Activated CD8-positive, alpha-beta T cell treated with anti-CD3 and anti-CD28 coated beads for 36 hours (primary cell): ENCODE measurements at places on chromosomes 3 and 15.

- DNase-seq = no peak
These were observed 173.6 kb downstream of the KLHL25 start for GRCh38 chr15:85621094-85621493.

- no peak for DNase-seq
These were observed 4.1 kb downstream of the VGLL3 start for GRCh38 chr3:86986671-86987420.

GRCh38 chr3:71214797-71215196, 368.7 kb downstream of the FOXP1 start:
- no peak for DNase-seq

- DNase-seq = no peak
These were observed 29.5 kb downstream of the PDE8A start for GRCh38 chr15:85011160-85011571.

DNA sequence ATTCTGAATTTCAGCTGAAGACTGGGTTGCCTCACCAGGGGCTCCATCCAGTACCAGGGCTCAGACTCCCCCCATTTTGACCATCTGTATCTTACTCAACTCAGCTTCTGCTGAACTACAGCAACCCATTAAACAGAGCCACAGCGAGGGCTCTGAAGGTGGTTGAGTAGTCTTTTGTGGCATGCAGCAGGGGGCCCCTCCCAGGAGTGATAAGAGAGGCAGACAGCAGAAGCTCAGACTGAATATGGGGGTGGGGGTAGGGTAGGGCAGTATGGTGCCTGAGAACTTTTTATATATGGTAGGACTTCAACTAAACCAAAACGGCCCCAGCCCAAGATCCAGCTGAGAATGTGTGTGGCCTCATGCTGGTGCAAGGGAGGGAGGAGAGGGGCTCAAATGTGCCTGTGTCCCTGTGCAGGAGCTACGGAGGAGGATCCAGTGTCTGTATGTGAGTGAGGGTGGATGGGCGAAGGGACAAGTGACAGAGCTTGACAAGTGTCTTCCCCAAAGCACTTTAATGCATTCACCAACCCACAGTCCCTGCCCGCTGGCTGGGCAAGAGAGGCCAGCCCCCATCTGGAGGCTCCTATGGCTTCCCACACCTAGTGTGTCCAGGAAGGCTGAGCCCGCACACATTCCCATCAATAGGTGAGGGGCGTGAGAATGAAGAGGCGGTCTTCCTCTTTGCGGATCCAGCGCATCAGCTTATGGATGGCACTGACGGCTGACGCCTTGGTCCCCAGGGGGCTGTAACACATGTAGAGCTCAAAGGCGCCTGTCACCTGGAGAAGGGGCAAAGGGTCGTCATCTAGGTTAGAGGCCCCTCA, 4.9 kb upstream of the MST1R start:
- DNase-seq = no peak

DNA sequence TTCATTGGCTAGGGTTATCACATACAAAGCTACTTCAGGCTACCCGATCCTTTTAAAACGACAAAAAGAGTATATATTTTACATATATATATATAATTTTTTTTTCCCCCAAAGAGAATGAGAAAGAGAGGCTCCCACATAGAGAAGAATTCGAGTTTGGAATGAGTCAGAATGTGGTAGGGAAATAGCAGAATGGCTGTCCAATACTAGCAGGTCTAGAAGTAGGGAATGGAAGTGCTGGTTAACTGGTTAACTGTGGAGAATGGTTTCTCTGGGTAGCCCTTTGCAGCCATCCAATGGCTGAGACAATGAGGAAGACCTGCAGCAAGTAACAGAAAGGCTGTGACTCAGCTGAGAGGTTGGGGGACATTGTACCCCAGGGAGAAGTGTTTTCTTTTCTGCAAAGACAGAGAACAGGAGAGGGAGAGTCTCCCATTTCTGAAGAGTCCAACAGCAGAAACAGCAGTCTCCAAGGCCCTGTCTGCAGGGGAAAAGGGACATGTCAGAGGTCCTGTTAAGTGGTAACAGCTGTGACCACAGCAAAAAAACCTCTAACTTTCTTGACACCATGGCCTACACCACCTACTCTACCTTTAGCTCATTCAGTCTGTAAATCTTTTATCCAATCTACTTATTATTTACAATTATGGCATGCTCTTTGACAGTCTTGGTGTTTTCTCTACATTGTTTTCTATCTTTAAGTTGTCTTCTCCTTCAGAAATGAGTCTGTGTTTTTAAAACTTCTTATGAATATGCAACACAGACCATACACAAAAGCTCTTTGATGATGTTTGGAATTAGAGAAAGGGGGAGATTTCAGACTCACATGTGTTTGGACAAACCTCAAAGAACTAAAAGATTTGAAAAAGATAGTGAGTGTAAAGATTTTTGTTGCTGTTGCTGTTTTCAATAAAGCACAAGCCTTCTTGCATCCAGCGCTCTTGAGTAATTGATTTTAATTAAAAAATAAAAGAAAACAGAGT, 116.1 kb upstream of the SLC7A14 start:
- DNase-seq = no peak

DNA sequence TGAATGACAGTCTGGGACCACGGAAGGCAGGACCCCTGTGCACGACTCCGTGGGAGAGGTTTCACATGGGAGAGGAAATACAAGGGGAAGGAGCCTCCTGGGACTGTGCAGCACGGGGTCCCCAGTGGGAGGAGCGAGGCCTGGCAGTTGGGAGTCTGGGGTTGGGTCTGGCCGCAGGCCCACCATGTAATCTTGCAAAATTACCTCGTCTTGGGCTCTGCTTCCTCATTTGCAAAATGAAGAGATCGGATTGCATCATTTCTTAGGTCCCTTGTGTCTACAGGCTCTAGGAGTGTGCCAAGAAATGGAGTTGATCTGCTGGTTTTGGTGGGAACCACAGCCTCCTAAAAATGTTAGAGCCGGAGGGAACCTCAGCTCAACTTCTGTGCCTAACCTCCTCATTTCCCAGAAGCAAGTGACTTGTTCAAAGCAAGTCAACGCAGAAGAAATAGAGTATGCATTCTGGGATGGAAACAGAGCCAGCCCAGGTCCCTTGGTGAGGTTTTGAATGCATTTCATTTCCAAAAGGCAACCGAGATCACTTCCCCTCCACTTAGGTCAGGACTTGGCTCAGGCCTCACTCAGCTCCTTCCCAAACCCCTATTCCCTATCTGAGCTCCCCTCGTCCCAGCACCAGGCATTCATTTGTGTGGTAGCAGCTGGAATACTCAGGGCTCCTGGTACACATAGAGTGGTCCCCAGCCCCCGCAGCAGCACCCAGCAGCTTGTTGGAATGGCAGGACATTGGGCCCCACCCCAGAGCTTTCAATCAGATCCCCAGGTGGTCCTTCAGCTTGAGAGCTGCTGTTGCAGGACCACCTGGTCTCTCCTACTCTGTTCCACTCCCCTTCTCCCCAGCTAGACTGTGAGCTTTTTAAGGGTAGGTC, 267.7 kb downstream of the XXYLT1 start:
- no peak for DNase-seq

DNA sequence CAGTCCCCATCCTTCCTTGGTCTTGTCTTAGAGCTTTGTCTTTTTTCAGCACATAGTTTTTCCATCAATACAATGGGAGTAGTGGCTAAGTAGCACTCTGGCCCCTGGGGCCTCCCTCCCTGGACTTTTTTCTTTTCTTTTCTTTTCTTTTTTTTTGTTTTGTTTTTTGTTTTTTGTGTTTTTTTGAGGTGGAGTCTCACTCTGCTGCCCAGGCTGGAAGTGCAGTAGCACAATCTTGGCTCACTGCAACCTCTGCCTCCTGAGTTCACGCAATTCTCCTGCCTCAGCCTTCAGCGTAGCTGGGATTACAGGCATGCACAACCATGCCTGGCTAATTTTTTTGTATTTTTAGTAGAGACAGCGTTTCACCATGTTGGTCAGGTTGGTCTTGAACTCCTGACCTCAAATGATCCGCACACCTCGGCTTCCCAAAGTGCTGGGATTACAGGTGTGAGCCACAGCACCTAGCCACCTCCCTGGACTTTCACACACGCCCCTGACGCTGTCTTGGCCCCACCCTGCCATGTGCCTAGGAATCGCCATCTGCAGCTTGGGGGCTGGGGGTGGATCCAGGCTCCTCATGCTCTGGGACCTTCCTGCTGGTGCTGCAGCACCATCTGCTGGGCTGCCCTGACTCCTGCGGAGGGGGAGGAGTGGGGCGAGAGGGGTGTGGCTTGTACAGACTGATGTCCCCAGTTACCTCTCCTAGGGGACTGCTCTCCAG, 2.8 kb downstream of the C15orf39 start:
- DNase-seq = peak; percentile 94

DNA sequence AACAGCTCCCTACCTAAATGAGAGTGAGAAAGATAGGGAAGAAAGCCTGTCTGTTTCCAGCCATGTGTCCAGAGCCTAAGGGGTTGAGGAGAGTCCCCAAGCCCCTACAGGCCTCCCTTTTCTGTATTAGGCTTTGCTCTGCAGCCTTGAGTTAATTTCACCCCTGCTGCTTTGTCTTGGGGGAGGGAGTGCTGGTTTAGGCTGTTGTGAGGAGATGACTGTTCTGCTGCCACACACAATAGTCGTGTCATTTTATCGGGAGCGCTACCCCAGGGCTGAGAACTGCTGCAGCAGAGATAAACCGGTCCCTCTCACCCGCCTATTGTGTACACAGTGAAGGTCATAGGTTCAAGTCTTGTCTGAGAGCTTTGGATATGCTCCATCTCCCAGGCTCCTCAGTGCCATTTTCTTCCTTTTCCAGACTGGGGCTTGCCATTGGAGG, 1.4 kb downstream of the ZNF609 start:
- DNase-seq = peak; percentile 54

DNA sequence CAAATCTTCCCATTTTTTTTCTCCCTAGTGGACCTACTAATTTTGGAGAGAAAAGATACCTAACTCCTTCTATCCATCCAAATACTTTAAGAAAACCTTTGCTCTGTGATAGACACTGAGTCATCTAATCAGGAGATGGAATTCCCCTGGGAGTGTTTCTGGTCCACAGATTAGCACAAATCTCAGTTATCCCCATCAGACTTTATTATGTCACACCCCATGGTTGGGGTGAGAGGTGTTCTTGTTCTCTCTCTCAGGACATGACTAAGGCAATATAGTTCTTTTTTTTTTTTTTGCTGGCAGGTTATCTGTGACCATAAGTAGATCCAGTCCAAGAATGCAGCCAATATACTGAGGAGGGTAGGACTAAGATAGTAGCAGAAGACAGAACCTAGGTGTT, 15.8 kb downstream of the SLC9A9 start:
- no peak for DNase-seq

DNA sequence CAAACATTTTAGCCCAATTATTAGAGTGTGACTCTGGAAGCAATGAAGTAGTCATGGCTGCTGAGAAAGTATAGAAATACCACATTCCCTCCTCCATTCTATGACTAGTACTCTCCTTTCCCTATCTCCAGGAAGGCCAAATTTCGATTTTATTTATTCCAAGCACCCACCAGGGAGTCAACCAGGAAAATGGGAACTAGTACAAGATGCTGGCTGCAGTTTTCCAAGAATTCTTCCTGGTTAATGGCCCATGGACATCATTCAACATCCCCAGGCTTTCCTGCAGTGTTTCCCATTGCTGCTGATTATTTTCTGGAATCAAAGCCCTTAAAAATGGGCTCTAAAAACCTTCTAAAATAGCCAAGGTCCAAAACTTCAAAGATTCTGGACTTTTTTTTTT, 247.9 kb upstream of the STT3B start:
- no peak for DNase-seq
